Activated CD4-positive, CD25-positive, alpha-beta regulatory T cell treated with anti-CD3 and anti-CD28 coated beads, Interleukin-2, amount 50 U/mL, for 16 hours (primary cell): ENCODE measurements at places on chromosomes 2 and 18.

DNA sequence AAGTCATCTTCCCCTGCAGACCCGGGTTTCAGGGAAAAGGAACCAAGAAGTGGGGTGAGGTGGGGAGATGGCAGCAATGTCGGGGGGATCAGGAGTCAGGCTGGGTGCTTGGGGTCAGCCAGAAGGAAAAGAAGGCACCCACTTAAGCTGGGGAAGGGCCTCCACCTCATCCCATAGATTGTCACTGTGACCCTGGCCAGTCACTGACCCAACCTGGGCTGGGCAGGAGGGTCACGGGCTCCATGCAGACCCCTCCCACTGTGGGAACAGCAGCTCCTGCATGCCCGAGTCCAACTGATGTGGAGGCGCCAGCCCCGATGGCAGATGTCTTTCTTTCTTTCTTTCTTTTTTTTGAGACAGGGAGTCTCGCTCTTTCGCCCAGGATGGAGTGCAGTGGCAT lies 53.6 kb upstream of the HAAO start:
- DNase-seq, result no peak

GRCh38 chr18:74836296-74837139 lies 238.8 kb downstream of the ZNF407 start:
- DNase-seq, result no peak

DNA sequence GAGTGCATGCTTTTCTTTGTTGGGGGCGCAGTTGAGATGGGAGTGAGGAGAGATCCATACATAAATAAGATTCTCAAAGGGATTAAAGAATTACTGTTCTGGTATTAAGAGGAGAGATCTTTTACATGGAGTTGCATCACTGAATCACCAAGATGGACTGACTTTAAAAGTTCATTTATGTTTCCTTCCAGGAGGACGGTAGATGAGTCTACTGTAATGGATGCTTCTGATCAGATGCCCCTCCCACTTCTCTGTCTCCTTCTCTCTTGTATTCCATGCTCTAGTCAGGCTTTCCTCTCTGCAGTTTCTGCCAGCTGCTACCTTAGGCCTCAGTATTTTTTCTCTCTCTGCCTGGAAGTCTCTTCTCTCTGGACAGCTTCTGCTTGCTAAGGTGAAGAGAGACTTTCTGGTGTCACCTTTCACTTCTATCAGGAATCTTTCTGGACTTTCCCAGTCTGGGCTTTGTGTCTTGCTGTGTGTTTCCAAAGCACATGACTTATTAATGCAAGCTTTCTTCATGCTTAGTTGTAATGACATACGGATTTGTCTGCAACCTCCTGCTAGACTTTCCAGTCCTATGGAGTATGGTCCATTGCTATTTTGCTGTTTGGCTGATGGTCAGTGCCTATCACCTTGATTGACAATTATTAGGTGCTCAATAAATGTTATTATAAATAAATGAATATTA lies 23.6 kb downstream of the FAM171B start:
- no peak for DNase-seq

GRCh38 chr2:40400336-40400953 lies 51.4 kb downstream of the SLC8A1 start:
- DNase-seq, result no peak

GRCh38 chr2:216765761-216766262 lies 70.5 kb upstream of the IGFBP5 start:
- DNase-seq, result no peak

DNA sequence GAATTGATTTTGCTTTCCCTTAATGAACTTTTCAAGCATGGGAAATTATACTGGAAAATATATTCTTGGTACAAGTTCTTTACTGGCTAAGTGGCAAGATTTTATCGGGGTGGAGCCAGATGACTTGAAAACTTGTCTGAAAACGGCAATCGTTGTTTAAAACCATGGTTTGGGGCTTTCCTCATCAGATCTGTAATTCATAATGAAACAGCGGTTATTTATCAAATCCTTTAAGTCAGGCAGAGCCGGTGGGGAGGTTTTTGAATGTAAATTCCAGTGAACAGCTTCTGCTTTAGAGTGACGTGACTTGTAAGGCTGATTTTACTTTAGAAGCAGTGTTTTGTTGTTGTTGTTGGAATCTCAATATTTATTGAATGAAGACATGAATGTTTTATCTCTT lies 2.6 kb downstream of the SEC11C start:
- DNase-seq, result peak; percentile 9

DNA sequence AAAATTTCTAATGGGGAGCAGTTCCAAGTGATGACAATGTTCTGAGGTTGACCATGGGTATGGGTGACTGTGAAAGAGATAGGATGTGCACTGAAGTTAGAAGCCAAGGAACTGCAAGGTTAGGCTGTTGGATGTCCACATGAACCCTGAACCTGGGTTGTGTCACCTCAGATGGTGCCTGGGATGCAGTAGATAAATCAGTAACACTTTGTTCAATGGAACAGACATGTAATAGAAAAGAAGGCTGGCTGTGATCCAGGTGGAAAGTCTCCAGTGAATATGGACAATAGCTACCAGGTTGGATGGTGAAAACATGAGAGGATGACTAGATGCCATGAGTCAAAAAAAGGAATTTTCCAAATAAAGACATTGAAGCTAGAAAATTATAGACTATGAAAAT lies 131.4 kb downstream of the TRABD2A start:
- DNase-seq, result no peak

DNA sequence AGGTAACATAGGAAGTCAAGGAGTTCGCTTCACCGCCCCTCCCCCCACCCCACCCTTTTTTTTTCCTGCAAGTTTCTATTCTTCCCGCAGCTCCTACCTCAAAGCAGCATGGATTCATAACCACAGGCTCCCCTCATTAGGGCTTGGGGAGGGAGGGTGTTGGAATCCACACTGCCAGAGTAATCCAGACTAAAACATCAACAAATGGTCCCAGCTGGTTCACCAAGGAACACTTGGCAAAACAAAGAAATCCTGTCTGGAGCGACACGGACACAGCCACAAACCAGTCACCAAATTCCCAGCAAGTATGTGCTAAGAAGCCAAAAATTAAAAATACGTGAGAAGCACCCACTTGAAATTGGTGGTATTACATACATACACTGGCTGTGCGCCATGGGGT lies 106.9 kb upstream of the PPP1CB start:
- no peak for DNase-seq

- DNase-seq, result no peak
Observed at GRCh38 chr2:233064530-233065199, 4.5 kb downstream of the INPP5D start.

DNA sequence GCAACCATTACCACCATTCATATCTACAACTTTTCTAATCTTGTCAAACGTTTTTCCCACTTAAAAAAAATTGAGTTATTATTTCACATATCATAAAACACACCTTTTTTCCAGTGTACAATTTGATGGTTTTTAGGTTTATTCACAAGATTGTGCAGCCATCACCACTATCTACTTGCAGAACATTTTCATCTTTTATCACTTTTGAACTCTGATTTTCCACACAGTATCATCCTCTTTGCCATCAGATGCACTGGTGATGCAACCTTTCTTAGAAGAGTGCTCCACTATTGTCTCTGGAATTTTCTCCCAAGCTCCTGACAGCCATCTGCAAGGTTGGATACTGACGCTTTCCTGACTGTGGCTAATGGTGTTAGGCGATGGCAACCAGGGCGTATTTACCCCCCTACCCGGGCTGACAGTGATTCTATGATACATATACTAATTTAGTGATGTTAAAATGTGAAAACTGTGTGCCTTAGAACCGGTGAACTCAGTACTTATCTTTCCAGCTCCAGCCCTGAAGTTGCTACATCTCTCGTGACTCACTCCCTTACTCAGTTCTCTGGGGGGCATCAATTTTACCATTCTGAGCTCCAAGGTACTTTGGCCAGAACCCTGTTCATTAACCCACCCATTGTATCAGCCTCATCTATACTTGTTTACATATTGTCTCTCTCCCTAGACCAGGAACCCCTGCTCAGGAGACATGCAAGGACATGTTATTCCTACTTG lies 105.4 kb upstream of the SPRED2 start:
- DNase-seq, result no peak

- no peak for DNase-seq
Observed at GRCh38 chr2:156697906-156698305, 261.7 kb downstream of the GPD2 start.
